ENCODE measurements at places on chromosomes 7 and 10.

DNA sequence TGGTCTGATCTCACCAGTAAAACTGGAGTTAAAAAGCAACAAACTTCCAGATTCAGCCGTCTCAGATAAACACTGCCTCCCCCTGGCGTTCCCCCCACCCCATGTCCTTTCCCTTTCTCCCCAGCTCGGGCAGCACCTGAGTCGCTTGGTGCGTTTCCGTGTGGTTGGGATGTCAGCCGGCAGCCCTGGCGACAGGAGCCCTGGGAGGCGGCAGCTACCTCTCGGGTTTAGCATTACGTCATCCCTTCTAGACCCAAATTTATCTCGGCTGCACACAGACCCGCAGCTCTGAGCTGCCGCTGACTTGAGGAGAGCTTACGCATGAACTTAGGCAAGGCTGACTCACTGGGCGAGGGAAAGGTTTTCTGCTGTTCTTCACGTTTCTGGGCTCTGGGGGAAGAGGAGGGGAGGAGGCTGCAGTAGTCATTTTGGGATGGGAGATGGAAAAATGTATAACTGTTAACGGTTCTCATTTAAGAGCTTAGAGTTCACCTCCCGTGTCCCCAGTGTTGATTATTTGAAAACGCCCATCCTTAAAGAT, 14.4 kb downstream of the MXI1 start:
- peak; percentile 95 for DNase-seq

DNA sequence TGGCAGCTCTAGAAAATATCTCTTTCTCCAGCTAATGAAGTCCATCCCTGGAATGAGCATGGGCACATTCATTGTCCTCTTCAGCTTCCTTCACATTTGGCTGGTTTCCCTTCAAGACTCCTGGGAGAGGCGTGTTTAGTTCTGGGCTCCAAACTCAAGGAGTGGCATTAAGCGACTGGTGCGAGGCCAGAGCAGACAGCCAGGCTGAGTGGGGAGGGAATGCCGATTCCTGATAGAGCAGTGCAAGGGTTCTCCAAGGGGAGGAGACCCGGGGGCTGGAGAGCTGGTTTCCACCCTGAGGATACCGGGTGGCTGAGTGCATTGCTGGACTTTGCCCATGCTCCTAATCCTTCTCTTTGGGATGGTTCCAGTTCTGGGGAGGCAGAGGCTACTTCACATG, 372.1 kb downstream of the RPS24 start:
- no peak for DNase-seq

GRCh38 chr7:121175826-121176225, 153.0 kb upstream of the WNT16 start:
- no peak for DNase-seq

DNA sequence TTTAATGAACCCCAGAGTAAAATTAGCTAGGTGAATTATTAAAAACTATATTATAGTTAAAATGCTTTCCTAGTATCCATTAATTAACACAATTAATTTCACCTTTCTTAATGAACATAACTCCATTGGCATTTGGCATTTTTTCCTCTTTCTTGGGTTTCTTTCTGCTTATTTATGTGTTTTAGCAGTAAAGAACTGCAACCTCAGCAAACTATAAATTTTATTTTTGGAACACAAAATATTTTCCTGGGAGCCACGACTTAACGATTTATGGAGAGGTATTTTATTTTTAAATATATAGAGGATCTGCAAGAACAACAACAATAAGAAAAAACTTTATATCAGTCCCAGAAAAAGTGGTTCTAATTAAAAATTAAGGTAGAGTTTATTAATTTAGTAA, 447.4 kb upstream of the ETV1 start:
- no peak for DNase-seq

DNA sequence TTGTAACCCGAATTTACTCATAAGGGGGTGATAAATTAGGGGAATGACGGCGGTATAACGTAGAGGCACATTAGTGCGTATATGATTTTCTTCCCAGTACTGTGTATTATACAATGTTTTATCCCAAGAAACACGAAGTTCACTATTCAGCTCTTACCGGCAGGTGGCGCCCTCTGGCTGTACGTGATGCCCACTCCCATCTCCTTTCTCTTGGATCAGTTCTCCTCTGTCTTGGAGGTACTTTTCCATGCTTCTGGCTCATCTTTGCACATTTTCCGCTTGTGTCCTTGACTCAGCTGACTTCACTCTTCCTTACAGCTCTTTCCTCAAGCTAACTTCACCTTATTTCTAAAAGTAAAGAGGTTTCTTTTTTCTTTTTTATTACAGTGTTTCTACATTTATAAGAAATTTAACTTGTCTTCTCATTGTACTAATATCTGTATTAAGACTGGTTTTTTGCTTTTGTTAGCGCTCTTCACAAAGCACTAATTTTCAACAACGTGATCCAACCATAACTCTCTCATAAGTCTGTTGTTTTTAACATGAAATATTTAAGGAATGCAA, 21.3 kb downstream of the TMEM176B start:
- peak; percentile 61 for DNase-seq

- DNase-seq: no peak
Measured at GRCh38 chr10:64037071-64037661, 516.0 kb downstream of the REEP3 start.
